Suppressor macrophage treated with lipopolysaccharide for 4 hours (primary cell): ENCODE measurements at places on chromosomes 4 and X.

- DNase-seq = peak; percentile 5
Observed at GRCh38 chrX:30812326-30812725, 76.7 kb downstream of the TAB3 start.

- no peak for DNase-seq
Observed at GRCh38 chrX:17459008-17459611, 84.1 kb downstream of the NHS start.

GRCh38 chr4:40557736-40558135, 71.9 kb downstream of the RBM47 start:
- DNase-seq = no peak

- DNase-seq = peak; percentile 8
Observed at GRCh38 chrX:115533485-115533884, 27.5 kb upstream of the PLS3 start.

- DNase-seq = no peak
Observed at GRCh38 chrX:19955306-19955705, 35.6 kb downstream of the BCLAF3 start.

GRCh38 chr4:150155391-150155790, 77.1 kb downstream of the DCLK2 start:
- DNase-seq = no peak

DNA sequence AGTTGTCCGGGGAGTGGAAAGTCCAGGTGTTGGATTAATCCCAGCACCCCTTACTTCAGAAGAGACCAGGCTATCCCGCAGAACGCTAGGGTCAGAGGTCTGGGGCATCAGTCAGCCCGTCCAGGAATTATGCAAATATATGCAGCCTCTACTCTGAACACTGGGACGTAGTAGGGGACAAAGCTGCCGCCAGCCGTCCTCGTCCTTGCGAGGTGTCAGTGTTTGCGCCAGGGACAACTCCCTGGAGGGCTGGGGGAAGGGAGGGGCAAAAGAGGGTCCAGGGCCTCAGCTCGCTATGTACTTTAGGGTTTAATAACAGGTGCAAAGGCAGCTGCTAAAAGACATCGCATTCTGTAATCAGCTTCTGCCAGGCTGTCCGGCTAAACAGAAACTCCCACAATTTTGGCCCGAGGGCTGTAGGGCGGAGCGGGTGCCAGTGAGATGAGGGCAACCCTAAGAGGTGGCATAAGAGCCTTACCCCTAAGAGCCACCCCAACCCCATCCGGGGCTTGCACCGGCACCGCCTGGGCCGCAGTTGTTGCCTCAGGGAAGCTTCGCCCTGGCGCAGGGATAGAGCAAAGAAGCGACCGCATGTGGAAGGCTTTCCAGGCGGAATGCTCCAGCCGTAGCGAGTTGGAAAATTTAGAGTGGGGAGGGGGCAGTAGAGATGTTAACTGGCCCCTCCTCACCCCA, 8.4 kb downstream of the HAND2 start:
- DNase-seq = no peak

DNA sequence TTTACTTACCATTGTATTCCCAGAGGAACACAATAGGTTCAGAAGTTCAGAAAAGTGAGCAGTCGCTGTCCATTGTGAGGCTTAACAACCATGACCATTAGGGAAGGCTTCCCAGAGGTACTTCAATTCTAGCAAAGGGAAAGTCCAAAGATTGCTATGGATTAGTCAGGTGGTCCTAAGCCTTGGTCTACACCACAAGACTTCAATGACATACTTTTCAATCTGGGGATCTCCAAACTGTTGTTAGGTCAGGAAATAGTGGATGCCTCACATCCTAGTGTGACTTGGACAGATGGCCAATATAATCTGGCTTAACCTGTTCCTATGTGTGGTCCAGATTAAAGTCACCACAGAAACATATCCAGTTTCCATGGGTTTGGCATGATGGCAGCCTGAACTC, 118.0 kb downstream of the SPCS3 start:
- DNase-seq = no peak

DNA sequence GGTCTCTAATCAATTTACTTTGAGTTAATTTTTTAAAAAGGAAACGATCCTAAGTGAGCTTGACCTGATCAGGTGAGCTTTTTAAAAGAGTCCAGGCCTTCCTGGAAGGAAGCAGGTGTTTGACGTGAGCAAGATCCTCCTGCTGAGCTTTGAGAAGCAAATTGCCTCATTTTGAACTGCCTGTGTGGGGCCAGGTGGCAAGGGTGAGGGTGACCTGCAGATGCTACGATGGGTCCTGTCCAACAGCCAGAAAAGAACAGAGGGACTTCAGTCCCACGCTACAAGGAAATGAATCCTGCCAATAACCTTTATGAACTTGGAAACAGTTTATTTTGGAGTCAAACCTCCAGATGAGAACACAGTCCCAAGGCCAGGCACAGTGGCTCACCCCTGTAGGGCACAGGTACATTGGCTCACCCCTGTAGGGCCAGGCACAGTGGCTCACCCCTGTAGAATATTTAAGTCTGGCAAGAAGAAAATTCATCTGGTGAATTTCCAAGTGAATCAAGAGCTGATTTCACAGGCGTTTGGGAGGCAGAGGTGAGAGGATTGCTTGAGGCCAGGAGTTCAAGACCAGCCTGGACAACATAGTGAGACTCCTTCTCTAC, 58.1 kb downstream of the CASP3 start:
- no peak for DNase-seq

- DNase-seq = no peak
Observed at GRCh38 chr4:16790508-16790907, 107.9 kb downstream of the LDB2 start.

- peak; percentile 36 for DNase-seq
Observed at GRCh38 chr4:148445071-148445859, 3.1 kb upstream of the NR3C2 start.

GRCh38 chr4:177301126-177301639, 8.5 kb upstream of the NEIL3 start:
- peak; percentile 8 for DNase-seq

- no peak for DNase-seq
Observed at GRCh38 chr4:3745886-3746656, 20.1 kb upstream of the ADRA2C start.

- peak; percentile 24 for DNase-seq
Observed at GRCh38 chrX:36867143-36867542, 141.0 kb upstream of the FAM47C start.
